GF-D8 (cell line): ENCODE measurements at places on chromosomes 5 and 9.

DNA sequence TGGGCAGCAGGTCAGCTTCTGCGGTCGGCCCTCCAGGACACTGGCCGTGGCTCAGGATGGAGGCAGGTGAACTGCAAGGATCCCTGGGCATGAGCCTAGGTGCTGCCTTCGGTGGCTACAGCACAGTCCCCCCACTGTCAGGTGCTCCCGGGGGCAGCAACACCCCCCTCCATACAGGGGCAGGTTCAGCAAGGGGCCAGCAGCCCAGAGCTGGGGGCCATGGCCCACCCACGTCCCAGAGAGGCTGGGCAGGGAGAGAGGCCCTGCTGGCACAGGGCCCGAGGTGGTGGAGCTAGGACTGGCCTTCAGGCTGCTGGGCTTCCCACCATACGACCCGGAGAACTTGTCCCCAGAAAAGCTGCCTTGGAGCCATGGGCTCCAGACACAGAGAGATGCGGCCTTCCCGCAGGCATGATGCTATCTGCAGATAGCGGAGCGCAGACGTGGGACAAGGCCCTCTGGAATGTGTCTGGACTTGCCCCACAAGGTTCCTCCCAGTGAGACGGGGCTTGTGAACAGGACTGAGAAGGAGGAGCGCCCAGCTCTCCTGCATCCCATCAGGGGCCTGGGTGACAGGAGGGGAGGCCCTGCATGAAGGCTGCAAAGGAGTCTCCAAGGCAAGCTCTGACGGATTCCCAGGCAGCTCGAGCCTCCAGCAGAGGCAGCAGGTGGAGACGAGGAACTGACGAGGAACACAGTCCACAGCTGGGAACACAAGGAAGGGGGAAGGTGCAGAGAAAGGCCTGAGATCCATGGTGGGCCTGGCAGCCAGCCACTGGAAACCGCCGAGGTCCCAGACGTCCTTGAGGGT is 111.1 kb downstream of the VAV2 start:
- no peak for DNase-seq

DNA sequence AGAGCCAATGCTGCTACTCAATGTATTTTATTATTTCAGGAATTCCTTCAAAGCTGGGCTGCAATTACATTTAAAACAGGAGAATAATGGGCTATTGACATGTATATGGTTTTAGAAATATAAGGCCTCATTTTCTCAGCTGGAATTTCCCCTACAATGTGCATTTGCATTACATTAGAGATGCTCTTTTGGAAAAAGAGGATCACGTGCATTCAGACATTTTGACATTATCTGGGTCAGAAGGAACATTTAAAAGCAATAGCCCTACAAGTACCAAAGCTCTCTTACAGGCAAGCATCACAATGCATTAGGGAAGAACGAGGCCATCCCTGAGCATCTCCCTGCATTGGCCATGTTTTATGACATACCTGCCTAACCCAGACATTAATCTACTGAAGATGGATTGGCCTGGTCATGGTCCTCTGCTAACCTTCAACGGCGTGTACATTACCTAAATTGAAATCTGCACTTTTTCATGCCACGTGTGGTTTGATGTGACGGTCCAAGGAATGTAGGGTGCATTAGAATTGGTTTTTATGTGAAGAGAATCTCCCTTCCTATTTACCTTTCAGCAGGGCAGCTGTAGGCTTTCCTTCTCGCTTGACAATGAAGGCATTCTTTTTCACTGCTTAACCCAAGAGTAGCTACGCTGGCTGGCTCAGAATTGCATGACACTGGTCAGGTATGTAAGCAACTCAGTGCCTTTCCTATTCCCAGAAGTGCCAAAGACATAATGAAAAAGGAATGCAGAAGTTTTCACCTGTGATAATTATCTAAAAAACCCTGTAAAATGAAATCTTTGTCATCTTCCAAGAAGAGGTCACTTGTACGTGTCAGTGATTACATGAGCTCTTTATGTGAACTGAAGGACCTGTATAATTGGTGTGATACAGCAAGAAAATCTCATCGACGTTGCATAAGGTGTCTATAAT is 212.3 kb upstream of the MPDZ start:
- no peak for DNase-seq

DNA sequence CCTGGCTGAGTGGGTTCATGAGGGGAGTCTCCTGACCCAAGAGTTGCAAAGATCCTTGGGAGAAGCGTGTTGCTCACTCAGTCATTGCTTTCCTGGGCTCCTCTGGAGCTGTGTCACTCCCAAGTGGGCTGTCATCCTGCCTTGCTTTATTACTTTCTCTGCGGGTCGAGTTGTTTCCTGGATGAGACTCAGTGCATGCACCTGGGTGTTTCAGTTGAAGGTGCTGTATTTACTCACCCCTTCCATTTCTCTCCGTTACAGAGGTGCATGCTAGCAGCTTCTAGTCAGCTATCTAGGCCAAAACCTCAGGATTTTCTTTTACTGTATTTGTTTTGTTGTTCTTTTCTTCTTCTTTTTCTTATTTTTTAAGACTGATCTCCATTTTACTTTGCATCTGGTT is 785.5 kb upstream of the EDIL3 start:
- DNase-seq: no peak

GRCh38 chr9:27572566-27572917 is 739 bp downstream of the C9orf72 start:
- peak; percentile 73 for DNase-seq

DNA sequence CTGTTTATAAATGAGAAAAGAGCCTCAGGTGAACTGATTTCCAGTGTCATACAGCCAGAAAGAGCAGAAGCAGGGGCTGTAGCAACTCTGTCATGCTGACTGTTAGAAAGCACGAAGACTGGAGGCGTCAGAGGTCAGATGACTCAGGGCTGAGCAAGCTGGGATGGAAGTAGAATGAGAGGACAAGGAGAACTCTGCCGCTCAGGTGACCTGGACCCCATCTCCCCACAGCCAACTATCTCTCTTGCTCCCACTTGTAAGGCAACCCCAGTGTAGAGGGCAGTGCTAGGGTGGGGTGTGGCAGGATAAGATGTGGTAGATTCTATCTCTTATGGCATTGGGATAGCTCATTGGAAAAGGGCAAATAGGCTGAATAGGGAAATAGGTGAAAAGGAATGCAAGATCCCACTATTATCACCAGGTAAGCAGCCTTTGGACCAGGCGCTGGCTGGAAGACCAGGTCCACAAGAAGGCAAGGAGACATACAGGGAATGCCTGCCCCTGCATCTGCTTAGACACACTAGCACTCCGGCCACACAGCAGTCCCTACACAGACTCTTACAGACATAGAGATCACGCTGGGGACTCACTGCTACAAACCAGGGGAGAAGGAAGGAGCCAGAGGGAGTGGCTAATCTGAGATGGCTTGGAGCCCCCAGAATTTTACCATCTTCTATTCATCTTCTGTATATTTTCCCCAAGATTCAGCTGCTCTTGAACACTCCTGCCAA is 21.2 kb upstream of the LOX start:
- no peak for DNase-seq

GRCh38 chr9:77433675-77434445 is 214.3 kb downstream of the GNA14 start:
- DNase-seq: peak; percentile 35

- DNase-seq: no peak
These were observed 319.9 kb downstream of the SPOCK1 start for GRCh38 chr5:137179203-137179602.

DNA sequence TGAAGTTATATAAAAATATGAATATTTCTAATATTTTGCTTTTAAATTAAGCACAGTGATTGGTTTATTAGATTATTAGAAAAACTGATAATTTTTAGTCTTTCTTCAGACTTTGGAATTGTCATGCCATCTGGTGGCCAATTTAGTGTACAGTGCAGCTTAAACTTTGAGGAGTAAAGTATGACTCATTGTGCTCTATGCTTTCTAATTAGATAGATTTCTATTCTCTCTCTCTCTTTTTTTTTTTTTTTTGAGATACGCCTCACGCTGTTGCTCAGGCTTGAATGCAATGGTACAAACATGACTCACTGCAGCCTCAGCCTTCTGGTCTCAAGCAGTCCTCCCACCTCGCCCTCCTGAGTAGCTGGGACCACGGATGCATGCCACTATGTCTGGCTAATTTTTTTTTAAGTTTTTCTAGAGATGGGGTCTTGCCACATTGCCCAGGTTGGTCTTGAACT is 42.1 kb upstream of the GPR21 start:
- DNase-seq: peak; percentile 6

- DNase-seq: no peak
These were observed 561.1 kb downstream of the EBF1 start for GRCh38 chr5:158538506-158539074.

DNA sequence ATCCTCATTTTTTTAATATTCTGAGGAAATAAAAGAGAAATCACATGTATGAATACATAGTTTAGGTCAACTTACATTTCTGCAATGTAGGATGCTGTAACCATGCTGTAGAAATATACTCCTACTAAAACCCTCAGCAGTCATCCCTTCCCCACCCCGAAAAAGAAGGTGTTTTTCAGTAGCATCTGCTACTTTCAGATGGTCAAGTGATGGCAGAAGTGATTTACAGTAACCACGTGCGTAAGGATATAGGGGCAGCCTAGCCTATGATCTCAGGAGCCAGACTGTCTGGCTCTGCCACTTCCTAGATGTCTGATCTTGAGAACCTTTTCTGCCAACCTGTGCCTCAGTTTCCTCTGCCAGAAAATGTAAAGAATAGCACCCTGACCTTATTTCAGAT is 26.0 kb upstream of the SYK start:
- no peak for DNase-seq

- DNase-seq: no peak
These were observed 422.6 kb upstream of the CD180 start for GRCh38 chr5:67619235-67619634.

- no peak for DNase-seq
These were observed 18.7 kb upstream of the GABBR2 start for GRCh38 chr9:98727428-98727827.

DNA sequence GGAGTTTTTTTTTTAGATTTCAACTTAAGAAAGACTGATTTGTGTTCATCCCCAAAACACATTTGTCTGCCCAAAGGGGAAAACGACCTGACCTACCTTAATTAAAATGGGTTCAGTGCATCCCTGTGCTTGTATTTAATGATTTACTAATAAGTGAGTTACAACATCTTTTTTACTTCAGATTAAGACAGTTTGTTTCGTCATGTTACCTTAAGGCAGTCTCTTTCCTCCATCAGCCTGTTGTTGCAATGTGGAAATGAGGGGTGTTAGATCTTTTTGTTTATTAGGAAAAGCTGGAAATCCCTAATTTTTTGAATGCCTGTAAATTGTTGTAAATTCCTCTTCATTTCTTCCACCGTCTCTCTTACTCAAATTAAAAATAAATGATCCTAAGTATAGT is 177.5 kb downstream of the GDNF start:
- no peak for DNase-seq

- DNase-seq: no peak
These were observed 166.3 kb upstream of the FSTL4 start for GRCh38 chr5:133778636-133779035.

DNA sequence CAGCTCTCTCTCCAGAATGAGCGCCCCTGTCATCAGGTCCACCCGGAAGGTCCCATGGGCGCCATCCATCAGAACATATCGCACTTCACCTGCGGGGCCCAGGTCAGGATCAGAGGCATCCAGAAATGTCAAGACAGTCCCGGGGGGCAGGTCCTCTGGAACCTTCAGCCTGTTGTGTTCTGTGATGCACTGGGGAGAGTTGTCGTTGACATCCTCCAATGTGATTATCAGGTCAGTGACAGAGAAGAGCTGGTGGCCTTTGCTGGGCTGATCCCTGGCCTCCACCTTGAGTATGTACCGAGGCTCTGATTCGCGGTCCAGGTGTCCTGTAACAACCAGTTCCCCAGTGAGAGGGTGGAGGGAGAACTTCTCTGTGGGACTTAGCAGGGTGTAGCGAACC is 25.2 kb downstream of the FAT2 start:
- no peak for DNase-seq

DNA sequence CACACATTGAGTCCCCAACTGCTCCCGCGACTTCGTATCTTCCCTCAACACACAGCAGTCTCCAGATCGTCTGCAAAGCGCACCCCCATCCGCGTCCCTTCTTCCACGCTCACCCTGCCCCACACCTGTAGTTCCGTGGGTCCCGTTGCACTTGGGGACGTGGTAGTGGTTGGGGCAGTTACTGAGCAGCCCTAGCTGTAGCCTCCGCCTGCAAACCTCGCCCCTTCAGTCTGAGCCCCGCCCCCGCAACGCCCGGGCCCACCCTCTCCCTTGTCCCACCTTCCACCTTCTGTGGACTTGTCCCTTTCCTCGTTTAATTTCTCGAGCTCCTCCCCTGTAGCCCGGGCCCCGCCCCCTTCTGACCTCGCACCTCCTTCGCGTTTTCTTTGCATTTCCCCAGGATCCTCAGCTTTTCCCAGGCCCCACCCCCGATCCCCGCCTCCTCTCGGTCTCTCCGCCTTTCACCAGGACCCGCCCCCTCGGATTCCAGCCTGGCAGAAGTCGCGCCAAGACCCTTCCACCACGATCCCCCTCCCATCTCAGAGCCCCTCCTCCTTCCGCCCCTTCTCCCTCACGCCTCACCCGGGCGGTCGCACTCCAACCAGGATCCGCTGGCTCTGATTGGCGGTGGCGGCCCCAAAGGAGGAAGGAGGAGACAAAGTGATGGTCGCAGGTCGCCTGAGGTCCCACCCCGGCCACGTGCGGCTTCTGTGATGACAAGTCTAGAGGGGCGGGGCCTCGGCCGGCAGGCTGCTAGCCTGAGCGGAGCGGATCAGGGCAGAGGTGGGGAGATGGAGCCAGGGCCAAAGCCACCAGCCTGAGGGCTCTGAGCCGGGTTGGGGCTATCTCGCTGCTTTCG is at the start of gene ATOSB:
Gene ATOSB, minus strand, starts transcription at position 183 of the 859 bp plus-strand sequence. CDS start 7,588 bp downstream, outside the sequence.
- DNase-seq: peak; percentile 89

GRCh38 chr9:4293293-4293941 is 6.5 kb downstream of the GLIS3 start:
- DNase-seq: no peak

- DNase-seq: no peak
These were observed 126.7 kb upstream of the SLC27A6 start for GRCh38 chr5:128838623-128839022.

DNA sequence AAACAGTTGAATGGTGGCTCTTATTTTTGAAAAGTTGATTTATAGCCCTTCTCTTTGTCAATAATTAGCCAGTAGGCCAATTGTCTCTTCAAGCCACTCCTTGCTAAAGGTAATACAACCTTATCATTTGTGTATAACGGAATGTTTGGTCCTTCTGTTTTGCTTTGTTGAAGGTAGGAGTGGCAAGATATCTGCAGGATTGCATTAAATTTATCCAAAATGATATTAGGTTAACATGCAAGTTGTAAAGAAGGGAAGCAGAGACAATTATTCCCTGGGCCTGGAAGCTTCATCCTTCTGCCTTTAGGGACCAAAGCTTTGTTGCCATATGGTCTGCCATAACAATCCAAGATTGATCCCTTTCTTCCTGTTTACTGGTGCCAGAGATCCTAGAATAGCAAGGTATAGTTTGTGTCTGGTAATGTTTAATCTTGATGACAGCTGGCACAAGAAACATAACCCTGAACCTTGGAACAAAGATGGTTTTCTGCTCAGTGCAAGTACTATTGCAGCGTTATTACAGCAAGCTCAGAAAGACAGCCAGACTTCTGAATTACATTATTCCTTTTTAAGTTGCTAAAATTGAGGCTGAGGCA is 15.5 kb upstream of the FSD1L start:
- DNase-seq: no peak

GRCh38 chr9:83336706-83337105 is 201.5 kb downstream of the FRMD3 start:
- DNase-seq: no peak
